Aorta (tissue), 5 donors: ENCODE measurements at places on chromosomes 4 and X. TPM values are rescaled to one million over a fixed set of nuclear protein-coding genes. Genes with fewer than 3 reads are reported as not detected.

GRCh38 chr4:152181150-152181549, 354.7 kb downstream of the FBXW7 start:
- H3K36me3 ChIP-seq: no peaks in the 10 kb centered on the region
- no peak overlapping the region for H3K4me3 ChIP-seq
- no peaks in the 10 kb centered on the region for H3K27me3 ChIP-seq
- no peak for DNase-seq
- no peak overlapping the region for H3K27ac ChIP-seq

NRK gene
- polyA plus RNA-seq: 0.88 TPM

GRCh38 chrX:143461606-143462005, 55.7 kb downstream of the SPANXN3 start:
- H3K27me3 ChIP-seq: no peaks in the 10 kb centered on the region
- no peaks in the 10 kb centered on the region for H3K4me1 ChIP-seq
- DNase-seq: no peak
- no peak overlapping the region for H3K4me3 ChIP-seq
- H3K36me3 ChIP-seq: no peaks in the 10 kb centered on the region

DNA sequence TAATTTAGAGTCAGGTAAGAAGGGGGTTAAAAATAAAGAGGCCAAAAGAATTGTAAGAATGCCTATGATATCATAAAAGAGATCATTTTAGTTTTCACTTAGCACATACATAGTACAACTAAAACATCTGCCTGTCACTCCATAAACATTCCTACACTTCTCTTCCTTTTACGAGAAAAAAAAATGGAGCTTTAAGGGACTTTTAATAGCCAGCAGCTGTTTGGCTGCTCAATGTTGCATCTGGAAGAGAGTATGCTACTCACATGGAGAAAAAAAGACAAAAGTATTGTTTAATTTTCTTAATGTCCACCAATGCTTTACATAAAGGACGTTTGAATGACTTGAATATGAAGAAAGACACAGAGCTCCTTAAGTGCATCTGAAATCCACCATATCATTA, 48.7 kb upstream of the TNIP3 start:
- H3K36me3 ChIP-seq: no peaks in the 10 kb centered on the region
- no peak overlapping the region for H3K27ac ChIP-seq
- no peak for DNase-seq
- no peak overlapping the region for H3K4me3 ChIP-seq
